Esophagus squamous epithelium (tissue), 5 donors: ENCODE measurements at places on chromosomes 2 and 18.

GRCh38 chr2:18465979-18466378, 94.5 kb downstream of the RDH14 start:
- no peak for DNase-seq

- no peak for DNase-seq
Measured at GRCh38 chr2:15945909-15946705, 5.8 kb downstream of the MYCN start.

- DNase-seq, result no peak
Measured at GRCh38 chr18:35050705-35051195, 9.5 kb downstream of the MAPRE2 start.

DNA sequence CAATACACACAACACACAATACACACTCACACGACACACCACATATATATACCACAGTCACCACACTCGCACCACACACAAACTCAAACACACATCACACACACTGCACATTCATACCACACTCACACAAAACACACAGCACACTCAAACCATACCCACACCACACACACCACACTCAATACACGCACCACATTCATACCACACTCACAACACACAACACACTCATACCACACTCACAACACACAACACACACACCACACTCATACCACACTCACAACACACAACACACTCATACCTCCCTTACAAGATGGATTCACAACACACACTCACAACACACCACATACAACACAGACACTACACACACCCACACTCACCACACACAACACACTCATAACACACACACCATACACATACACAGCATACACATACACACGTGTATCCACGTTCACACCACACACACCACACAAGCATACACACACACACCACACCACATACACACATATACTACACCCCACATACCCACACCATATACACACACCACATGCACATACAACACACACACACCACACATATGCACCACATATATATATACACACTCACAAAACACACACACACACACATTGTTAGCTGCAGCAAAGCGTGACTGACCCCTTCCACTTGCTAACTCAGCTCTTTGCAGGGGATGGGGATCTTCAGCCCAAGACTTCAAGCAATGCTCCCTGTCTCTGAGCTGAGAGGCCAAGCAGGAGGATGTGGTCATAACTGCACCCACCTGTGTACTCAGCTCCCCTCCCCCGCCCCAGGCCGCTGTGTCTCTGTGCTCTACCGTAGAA, 59.0 kb downstream of the SDC1 start:
- DNase-seq, result no peak

DNA sequence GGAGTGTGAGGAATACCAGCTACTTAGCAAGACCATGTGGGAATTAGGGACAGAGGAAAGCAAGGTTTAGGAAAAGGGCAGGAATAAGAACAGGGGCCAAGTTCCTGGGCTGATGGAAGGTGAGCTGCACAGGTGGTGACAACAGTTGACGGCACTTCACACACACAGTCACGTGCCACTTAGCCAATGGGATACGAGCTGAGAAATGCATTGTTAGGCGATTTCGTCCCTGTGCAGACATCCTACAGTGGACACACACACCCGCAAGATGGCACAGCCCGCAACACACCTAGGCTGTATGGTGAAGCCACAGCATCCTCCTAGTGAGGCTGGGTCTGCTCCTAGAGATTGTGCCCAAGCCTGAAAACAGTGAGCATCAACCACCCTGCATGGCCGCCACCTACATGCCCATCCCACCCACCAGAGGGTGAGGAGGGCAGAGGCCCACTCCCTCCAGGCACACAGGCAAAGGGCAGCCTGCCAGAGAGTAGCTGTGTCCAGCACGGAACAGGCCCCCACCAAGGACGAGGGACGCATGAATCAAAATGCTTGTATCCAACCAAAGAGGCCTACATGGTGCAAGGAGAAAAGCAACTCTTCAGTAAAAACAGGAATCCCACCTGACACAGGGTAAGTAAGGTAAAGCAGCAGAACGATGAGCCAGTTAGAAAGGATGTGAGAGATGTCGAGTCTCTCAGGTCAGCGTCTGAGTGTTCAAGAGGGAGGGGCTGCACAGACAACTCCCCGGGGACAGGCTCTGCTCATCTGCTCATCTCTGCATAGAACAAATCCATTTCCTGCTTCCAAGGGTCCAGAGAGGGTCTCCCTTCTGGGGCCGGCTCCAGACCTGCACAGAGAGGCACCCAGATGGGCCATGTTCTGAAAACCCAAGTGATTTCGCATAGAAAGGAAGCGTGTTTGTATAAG, 51.3 kb downstream of the ZNF516 start:
- DNase-seq, result no peak

GRCh38 chr2:70603066-70603465, 49.4 kb upstream of the TGFA start:
- no peak for DNase-seq

GRCh38 chr2:79071078-79071477, 16.7 kb downstream of the REG1B start:
- DNase-seq, result no peak

- DNase-seq, result no peak
Measured at GRCh38 chr2:54054271-54054670, 61.1 kb upstream of the ACYP2 start.

- DNase-seq, result no peak
Measured at GRCh38 chr2:48756289-48756688, 765 bp upstream of the LHCGR start.

DNA sequence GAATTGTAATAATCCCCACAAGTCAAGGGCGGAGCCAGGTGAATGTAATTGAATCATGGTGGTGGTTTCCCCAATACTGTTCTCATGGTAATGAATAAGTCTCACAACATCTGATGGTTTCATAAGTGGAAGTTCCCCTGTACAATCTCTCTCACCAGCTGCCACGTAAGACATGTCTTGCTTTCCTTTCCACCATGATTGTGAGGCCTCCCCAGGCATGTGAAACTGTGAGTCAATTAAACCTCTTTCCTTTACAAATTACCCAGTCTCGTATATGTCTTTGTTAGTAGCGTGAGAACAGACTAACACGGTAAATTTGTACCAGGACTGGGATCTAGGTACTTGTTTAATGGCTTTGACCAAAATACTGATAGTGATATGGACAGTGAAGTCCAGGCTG, 744.3 kb upstream of the REG3G start:
- no peak for DNase-seq

DNA sequence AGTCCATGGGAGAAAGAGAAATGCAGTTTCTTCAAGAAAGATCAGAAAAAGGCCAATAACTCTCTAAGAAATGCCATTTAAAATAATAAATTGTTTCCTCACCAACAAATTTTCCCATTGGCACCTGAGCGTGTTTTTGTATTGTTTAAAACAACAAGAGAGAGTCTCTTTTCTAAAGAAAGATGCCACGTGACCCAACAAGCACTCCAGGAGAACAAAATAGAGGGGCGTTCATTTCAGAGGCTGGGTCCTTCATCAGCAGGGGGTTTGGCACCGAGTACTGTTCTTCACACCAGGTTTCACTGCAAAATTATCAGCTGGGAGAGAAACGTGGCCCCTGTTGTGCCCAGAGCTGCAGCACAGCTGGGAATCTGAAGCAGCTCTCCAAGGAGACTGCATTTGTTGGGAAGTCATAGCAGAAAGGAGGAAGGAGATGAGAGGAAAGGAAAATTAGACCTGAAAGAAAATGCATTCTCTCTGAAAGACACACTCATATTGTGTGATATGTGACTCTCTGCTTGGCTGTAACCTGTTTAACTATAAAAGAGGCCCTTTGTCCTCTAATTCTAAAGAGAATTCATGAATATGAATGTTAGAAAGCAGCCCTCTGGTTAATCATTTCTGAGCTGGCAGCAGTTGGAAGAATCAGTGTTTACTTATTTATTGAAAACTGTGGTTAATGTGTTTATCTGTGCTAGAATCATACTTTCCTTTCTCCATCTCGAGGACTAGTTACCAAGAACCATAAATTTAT, 205.3 kb upstream of the CDH20 start:
- no peak for DNase-seq
